ENCODE measurements at places on chromosomes 16 and 17.

DNA sequence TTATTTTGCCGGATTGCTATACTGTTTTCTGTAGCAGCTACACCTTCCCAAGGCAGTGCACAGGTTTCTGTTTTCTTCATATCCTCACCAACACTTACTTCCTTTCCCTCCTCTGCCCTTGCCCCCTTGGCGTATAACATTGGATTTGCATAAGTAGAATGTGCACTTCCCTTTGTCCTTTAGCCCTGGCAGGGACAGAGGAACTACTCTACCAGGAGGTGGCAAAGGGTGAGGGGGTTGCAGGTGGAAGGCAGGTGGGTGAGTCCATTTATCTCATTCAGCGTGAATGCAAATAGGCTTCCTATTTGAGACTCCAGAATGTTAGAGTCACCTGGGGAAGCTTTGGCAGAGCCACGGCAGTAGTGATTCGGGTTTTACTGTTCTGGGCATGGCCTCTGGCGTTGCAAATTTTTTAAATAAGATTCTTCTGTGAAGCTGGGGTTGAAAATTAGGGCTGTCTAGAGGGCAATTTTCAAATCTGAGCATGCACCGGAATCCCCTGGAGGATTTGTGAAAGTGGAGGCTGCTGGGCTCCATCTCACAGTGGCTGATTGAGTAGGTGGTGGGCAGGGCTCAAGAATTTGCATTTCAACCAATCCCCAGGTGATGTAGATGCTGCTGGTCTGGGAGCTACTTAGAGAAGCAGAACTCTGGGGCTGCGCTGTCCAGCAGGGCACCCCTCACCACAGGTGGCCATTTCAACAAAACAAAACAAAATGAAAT is 84.7 kb downstream of the PLCG2 start:
- DNase-seq, result no peak

GRCh38 chr17:72411124-72411563 is 290.3 kb downstream of the SOX9 start:
- no peak for DNase-seq

GRCh38 chr16:4625560-4626159 is 1.0 kb downstream of the MGRN1 start:
- no peak for DNase-seq

- no peak for DNase-seq
Measured at GRCh38 chr17:49333804-49334203, 28.2 kb downstream of the ZNF652 start.

GRCh38 chr17:39261286-39261685 is 35.5 kb upstream of the STAC2 start:
- no peak for DNase-seq

DNA sequence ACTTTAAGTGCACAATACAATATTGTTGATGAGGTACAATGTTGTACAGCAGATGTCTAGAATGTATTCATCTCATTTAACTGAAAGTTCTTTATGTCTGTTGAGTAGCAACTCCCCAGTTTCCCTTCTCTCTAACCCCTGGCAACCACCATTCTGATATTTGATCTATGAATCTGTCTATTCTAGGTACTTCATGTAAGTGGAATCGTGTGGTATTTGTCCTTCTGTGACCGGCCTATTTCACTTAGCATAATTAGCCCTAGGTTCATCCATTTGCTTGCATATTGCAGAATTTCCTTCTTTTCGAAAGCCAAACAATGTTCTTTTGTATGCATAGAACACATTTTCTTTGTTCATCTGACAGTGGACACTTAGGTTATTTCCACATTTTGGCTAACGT is 10.8 kb downstream of the RGS9 start:
- DNase-seq, result no peak

DNA sequence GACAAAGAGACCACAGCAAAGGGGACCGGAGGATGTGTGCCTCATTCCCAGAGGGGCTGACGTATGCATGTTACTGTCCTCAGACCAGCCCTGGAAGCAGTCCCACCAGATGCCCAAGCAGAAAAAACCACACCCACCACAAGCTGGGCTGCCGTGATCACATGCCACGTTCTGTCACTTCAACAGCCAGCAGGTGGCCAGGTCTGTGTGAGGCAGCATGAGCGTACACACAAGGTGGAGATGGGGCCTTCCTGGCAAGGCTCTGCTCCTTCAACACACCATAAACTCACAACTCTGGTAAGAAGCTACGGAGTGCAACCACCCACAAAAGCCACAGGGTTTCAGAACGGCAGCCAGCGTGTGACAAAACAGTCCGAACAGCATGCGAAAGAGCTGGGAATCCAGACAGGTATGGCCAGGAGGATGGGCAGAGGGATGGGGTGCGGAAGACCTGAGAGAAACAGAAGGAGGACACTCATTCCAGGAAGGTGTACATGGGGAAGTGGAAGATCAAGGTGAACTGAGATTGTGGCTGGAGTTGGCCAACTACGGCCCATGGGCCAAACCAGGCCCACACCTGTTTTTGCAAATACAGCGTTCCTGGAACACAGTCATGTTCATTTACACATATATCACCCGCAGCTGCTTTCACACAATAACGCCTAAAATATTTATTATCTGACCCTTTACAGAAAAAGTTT is 27.9 kb downstream of the MBTPS1 start:
- DNase-seq, result no peak

GRCh38 chr17:64384253-64385186 is 6.1 kb downstream of the PECAM1 start:
- no peak for DNase-seq

- DNase-seq, result no peak
Measured at GRCh38 chr16:49458243-49458642, 84.6 kb downstream of the C16orf78 start.

- no peak for DNase-seq
Measured at GRCh38 chr17:50154604-50155003, 4.1 kb upstream of the PPP1R9B start.

- no peak for DNase-seq
Measured at GRCh38 chr16:77057161-77057774, 133.7 kb upstream of the MON1B start.

DNA sequence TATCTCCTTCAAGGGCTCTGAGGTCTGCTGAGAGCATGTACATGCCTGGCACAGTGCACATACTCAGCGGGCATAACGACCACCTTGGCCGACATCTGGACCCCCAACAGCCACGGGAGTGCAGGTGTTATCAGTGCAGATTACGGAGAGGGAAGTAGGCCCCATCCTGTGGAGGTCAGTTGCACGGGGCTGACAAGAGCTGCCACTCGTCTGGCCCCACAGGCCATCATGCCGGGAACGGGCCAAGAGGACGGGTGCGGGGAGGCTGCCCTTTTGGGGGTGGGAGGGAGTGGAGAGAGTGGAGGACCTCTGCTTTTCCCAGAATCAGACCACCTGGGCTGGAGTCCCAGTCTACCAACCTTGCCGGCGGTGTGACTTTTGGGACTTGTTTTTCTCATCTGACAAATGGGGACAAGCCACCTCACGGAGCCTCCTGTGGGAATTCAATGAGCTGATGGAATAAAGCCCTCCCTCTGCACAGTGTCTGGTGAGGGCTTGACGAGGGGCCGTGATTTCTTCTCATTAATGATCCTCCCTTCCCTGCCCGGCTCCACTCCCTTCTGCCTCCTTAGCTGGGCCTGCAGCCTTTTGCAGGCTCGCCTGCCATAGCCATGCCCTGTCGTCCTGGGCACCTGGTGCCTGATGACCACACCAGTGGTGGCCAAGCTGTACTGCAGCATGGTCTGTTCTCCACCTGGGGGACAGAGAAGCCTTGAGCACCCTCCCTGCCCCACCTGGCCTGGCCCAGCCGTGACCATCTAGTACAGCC is 4.6 kb downstream of the PRSS33 start:
- no peak for DNase-seq

DNA sequence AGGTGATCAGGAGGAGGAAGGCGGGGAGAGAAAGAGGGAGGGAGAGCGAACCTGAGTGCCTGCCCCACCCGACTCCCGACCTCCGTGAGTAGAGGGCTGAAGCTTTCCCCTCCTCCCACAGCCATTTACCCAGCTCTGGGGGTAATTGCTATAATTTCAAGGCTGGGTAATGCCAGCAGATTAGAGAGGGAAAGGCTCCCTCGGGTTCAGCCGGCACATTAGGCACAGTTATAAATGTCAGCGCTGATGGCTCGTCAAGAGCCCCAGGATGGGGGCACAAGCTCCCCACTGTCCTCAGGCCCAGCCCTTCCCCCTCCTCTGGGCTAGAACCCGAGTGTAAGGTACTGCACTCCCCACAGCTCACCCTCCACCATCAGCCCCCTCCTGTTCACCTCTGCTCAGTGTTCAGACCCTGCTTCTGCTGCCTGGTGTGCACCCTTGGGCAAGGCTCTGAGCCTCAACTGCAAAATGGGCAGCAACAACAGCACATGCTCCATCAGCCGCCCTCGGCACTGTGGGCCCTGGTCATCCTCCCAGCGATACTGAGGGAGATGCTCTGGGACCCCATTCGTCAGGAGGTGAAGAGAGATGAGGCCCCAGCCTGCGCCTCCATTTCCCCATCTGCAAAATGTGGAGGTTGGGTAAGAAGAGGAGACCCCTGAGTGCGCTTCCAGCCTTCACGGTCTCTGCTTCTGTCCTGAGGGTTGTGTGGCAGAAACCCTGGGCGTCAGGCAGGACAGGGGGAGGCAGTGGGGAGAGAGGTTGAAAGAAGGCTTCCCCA is 77.2 kb downstream of the NT5M start:
- no peak for DNase-seq

- DNase-seq, result no peak
Measured at GRCh38 chr17:12790249-12791106, 1.2 kb downstream of the ARHGAP44 start.
